NT2/D1 (cell line): ENCODE measurements at places on chromosomes 6 and 20.

GRCh38 chr6:170317718-170318117 is 11.2 kb downstream of the FAM120B start:
- DNase-seq: no peak

DNA sequence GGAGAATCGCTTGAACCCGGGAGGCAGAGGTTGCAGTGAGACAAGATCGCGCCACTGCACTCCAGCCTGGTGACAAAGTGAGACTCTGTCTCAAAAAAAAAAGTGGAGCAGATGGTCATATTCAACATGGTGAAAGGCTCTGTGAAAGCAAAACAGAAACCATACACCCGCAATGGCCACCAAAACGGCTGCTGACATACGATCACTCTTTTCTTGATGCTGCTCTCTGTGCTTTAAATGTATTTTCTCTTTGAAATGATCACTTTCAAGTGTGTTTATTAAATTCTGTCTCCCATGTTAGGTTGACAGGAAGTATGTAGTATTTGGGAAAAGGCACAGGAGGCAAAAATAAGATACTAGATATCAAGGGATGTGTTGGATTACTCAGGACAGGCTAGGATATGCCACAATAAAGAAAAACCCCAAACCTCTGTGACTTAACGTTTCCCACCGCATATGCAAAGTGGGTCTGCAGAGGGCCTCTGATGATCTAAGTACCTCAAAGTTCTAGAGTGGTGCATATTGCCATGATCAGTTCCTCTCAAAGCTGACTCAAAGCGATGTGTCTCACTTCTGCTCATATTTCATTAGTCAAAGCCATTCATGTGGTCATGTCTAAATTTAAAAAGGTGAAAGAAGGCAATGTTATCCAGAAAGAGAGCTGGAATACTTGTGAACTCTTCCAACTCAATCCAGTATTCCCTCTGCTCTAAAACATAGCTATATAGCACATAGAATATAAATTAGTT is 155.1 kb upstream of the SOX4 start:
- no peak for DNase-seq

GRCh38 chr20:62647521-62648317 is 5.4 kb downstream of the SLCO4A1 start:
- no peak for DNase-seq

- no peak for DNase-seq
Measured at GRCh38 chr20:5482791-5483190, 166.0 kb upstream of the PROKR2 start.

DNA sequence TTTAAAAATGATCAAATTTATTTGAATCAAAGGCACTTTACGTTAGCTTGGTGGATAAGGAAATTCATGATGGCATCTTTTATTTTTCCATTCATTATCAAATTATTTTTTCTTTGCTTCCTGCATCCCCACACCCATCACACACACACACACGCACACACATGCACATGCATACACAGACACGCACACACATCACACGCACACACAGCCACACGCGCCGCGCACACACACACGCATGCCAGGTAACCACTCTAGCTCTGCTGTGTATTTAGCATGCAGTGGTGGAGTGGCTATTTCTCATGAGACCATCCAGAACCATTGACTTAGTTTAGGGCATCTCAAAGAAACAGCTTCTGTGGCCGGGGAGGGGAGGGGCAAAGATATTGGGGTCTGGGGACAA is 47.0 kb downstream of the GNAS start:
- DNase-seq: no peak

DNA sequence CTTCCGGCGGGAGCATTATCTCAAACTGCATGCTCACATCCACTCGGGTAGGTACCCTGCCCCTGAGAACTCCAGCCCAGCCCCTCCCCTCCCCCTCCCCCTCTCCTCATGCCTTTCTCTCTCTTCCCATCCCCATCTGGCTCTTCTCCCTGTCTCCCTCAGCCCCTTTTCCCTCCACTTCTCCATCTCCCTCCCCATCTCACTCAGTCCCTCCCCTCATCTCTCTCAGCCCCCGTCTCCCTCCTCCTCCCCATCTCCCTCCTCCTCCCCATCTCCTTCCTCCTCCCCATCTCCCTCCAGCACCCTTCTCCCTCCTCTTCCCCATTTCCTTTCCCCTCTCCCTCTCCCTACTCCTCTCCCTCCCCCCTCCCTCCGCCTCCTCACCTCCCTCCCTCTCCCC is 27.3 kb upstream of the CHMP4B start:
- DNase-seq: no peak

- DNase-seq: no peak
Measured at GRCh38 chr20:50146732-50147662, 6.5 kb downstream of the PEDS1 start.

DNA sequence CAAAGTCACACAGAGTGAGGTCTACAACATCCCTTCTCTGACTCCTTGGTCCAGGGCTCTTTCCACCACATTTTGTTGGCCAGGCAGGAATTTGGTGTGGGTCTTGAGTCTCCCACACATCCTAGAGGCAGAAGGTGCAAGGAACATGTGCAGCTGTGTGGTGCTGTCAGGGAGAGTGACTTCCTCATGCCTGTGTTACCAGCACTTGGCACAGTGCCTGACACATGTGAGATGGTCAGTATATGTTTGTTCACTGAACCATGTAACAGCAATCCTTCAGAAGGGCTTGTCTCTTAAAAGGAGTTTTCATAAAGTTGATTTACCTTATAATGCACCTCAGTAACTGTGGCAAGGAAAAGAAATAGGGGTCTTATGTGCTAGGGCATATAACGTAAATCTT is 168.5 kb downstream of the CDC5L start:
- DNase-seq: no peak

GRCh38 chr6:30163090-30163917 is at the start of gene TRIM15:
TRIM15 (plus strand) TSS chr6:30163546; CDS start chr6:30163685, 139 bp downstream.
- no peak for DNase-seq

DNA sequence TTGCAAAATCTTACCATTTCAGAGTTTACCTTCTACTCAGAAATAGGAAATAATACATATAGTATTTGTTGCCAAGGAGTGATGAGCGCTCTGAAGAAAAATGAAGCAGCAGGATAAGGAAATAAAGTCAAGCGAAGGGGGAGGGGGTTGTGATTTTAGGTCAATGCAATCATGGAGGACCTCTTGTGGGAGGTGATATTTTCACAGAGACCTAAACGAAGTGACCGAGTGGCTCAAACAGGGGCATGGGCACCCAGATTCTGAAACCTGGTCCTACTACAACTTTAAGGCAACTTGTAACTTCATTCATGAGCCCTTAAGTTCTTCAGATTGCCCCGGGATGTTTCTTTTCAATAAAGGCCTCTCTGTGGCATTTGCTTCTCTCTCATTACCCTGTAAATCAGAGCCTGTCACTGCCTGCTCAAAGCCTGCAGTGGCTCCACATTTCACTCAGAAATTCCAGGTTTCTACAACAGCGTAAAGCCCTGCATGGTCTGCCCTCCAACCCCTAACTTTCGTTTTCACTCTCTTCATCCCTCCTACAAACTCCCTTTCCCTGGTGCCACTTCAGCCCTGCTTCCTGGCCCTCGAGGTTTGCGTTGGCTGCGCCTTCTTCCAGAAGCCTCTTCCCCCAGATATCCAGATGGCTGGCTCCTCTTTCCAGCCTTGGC is 162.7 kb downstream of the TBC1D7 start:
- no peak for DNase-seq
